ENCODE measurements at places on chromosomes 4 and X.

DNA sequence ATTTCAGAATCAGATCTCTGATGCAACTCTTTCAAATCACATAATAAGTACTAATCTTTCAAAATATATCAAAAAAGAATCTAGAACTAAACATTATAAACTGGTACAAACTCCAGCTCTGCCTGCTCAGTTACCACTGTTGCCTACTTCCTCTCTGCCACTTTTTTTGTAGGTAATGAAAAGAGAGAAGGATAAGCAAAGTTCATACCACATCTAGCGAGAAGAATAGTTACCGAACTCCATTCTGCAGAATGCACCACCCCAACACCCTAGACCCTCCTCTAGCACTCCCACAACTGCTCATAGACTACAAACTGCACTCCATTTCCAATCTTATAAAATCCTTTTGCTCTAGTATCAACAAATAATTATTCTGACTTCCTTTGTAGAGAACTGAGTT lies 19.7 kb upstream of the LRBA start:
- DNase-seq: no peak

GRCh38 chr4:41507291-41507947 lies 30.5 kb upstream of the LIMCH1 start:
- no peak for DNase-seq

DNA sequence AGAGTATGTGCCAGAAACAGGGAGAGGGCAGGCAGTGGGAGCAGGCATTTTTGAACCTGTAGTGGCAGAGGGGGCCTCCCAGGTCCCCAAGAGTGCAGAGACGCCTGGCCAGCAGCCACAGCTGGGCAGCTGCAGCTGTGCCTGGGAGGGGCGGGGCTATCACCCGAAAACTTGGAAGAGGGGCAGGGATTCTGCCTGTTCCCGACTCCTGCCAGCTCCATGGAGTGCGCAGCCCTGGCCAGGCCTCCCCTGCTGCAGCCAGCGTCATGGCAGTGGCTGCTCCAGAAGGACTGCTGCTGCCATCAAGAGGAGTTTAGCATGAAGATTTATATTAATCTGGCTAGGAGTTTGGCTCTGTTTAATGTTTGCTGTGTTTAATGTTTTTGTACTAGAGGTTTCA lies 532.1 kb upstream of the PITX2 start:
- DNase-seq: no peak

- DNase-seq: no peak
Measured at GRCh38 chr4:109998867-109999584, 86.3 kb downstream of the EGF start.

- DNase-seq: no peak
Measured at GRCh38 chrX:152937236-152937635, 39.4 kb downstream of the ZNF185 start.

GRCh38 chr4:23966725-23967124 lies 76.9 kb upstream of the PPARGC1A start:
- no peak for DNase-seq

- no peak for DNase-seq
Measured at GRCh38 chr4:127558489-127559407, 74.0 kb upstream of the INTU start.

DNA sequence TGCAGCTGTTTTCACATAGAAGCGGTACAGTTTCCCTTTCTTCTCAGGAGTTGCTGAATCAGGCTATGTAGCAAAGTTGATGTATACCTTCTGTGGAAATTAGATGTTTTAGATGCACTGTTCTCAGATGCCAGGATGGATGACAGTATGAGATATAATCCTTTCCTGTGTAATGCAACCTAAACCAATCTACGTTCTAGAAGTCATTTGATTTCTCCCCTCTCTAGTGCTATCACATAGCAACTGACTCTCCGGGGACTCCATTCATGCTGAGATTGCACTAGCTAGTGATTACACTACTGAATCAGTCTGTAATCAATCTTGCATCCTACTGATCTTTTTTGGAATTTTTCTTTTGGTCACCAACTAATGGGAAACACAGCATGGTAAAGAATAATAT lies 1881.7 kb downstream of the PCDH7 start:
- DNase-seq: no peak

DNA sequence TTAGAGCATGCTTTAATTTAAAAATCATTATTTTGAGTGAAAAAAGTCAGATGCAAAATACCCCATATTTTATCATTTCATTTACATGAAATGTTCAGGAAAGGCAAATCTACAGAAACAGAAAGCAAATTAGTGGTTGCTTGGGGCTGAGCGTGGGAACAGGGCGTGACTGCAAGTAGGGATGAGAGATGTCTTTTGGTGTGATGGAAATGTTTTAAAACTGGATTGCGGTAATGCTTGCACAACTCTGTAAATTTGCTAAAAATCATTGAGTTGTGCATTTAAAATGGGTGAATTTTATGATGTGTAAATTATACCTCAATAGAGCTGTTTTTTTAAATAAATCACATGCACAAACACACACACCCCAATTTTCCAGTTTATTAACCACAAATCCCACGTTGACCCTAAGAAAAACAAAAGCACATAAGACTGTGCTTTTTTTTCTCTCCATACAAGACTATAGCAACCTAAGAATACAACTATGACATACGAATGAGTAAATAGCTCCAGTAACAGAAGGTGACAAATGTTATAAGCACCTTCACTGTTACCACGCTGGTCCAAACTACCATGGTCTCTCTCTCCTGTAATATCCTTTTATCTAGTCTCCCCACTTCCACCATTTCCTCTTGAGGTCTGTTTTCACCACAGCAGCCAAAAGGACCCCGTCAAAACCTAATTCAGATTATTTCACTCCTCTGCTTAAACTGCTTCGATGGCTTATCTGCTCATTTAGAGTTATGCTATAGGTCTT lies 37.2 kb downstream of the FRMD7 start:
- DNase-seq: no peak

- no peak for DNase-seq
Measured at GRCh38 chrX:70226048-70226447, 8.4 kb upstream of the AWAT1 start.

DNA sequence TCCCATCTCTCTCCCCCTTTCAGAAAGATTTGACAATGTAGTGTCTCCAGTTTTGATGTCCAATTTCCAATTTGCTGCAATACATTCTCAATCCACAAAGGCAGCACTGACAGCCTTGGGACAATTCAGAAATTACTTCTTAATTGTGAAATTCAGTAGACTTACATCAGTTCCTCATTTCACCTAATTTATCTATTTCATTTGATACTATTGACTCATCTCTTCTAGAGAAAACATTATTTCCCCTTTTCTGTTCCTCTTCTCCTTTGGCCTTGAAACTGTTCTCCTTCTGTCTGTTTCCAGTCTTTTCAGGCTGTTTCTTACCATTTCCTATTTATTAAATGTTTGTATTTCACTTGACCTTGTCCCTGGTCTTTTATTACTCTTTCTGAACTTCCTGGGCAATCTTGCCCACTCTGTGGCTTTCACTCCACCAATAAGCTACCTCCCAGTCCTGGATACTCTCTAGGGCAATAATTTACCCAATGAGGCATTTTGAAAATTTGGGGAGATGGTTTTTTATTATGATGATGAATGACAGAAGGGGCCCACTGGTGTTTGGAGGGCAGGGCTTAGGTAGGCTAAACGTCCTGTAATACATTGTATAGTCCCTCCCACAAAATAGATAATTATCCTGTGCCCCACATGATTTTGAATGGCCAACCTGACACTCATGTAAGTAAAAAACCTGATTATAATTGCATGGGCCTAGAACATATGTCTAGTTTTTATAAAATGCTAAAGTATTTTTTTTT lies 498.0 kb upstream of the BOD1L1 start:
- no peak for DNase-seq

- no peak for DNase-seq
Measured at GRCh38 chrX:18951032-18951431, 32.9 kb downstream of the PHKA2 start.

DNA sequence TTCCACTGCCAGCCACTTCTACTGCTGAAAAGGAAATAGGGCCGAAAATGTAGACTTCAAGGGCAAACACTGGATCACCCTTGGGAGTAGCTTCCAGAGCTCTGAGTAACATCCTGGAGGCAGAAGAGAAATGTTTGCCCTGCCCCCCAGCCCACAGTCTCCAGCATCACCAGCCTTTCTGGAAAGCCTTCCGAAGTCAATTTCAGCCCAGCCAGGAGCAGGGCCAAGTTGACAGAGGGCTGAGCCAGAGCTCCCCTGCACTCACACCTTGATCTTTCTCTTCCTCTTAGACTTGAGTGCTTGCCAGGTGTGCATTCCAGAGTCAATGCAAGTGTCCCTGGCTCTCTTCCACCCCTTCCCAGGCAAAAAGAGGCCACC lies 35.2 kb downstream of the SLC25A5 start:
- no peak for DNase-seq

DNA sequence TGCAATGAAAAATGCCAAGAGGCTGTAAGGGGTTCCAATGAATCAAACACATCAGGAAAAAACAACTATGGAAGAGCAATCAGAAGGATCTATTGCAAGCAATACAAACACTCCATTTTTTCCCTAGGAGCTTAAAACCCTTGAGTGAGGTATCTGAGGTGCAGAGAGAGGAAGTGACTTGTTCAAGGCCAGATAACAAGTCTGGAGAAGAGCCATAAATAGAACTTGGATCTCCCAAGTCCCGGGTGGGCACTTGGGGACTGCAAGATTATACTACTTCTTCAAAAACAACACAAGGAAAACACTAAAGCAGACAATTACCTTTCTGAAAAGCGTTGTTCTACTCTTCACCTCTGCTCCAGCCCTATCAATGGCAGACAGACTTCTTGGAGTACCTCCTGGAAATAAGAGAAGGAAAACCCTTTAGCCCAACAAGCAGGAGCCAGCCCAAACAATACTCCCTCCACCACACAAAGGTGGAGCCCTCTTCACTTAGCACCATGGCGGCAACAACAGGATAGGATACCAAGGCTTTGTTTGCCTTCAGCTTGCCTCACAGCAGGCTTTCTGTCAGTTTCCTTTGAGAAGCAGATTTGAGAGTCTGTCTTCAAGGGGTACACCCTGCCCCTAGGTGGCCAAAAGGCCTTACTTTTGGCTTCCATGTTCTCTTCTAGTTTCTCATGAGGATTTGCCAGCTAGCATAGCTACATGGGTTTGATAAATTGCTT lies 26.0 kb downstream of the AIFM1 start:
- DNase-seq: no peak

- DNase-seq: no peak
Measured at GRCh38 chrX:13778916-13779315, 38.0 kb downstream of the GPM6B start.

DNA sequence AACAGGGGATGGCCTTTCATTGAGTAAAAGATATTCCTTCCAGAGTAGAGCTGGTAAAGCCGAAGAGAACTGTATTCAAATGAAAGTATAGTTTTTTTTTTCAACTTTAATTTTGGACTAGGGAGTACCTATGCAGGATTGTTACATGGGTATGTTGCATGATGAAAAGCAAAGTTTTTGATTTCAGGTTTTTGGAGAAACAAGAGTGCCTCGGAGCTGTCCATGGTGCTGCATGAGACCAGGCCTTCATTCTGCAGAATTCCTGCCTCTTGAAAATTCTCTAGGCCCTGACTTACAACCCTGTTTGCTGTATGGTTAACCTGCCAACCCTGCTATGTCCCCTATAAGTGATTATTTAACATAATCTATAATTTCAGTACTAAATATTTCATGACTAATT lies 1065.7 kb upstream of the FTHL17 start:
- no peak for DNase-seq

DNA sequence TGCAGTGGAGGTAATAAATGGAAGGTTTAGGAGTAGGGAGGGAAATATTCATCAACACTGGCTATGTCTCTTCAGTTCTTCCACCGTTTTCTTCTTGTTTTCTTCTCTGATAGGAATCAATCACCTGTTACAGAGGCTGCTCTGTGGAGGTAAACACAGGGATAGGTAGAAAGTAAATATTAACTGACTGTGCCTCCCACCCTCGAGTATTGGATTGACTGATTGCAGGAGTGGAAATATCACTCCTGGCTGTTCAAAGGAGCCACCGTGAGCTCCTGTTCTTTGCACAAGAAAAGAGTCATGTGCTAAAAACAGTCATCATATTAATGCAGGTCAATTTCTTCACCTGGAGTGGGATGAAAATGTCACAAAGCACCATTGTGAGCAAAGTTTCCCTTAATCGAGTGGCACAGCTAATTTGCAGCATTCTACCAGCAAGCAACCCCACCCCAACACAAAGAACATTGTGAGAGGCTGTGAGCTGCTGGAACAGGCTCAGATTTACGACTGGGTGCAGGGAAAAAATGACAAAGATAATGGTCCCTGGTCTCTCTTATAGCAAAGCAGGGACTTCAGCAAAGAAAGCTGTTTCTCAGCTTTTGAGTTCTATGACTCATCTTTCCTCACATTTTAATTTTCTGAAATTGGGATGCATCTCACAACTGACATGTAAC lies 113.7 kb upstream of the TSPAN5 start:
- no peak for DNase-seq

GRCh38 chrX:148459343-148459742 lies 41.1 kb upstream of the AFF2 start:
- DNase-seq: no peak

Measured in stimulated activated CD8-positive, alpha-beta memory T cell treated with anti-CD3 and anti-CD28 coated beads, Interleukin-2, amount 100 ng/mL, for 1 hour (primary cell).